Kidney (tissue), 22 donors: ENCODE measurements at places on chromosomes 12 and 14. TPM values are rescaled to one million over a fixed set of nuclear protein-coding genes. Genes with fewer than 3 reads are reported as not detected.

GRCh38 chr12:118635276-118635675 is 258.9 kb downstream of the SUDS3 start:
- H3K27ac ChIP-seq: no peak overlapping the region
- DNase-seq: no peak
- no peaks in the 10 kb centered on the region for H3K36me3 ChIP-seq

- H3K36me3 ChIP-seq: no peaks in the 10 kb centered on the region
- peaks cover 26% of the 10 kb centered on the region for H3K4me1 ChIP-seq
- no peak overlapping the region for H3K27ac ChIP-seq
- DNase-seq: no peak
- H3K4me3 ChIP-seq: no peak overlapping the region
- H3K27me3 ChIP-seq: no peaks in the 10 kb centered on the region
Measured at GRCh38 chr14:100299238-100299560, 7.0 kb downstream of the SLC25A29 start.

DNA sequence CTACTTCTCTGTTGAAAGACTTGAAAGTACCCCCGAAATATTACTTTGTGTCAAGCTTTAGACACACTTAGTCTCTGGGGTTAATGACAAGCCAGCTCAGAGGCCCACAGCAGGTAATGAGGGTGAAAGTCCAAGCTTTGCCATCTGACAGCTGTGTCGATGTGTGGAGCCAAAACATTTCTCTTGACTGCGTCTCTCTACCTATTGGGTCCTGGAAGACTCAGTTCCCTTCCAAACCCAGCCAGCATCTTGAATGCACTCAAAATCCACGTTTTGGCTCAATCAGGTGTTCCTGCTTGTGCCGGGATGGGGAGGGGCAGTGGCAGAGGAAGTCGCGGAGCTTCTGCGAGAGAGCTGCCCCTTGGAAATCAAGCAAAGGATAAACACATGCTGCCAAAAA is 3.2 kb downstream of the PLXNC1 start:
- H3K27me3 ChIP-seq: peaks cover 4% of the 10 kb centered on the region
- H3K4me1 ChIP-seq: peaks cover 2% of the 10 kb centered on the region
- H3K36me3 ChIP-seq: no peaks in the 10 kb centered on the region
- no peak overlapping the region for H3K4me3 ChIP-seq

DNA sequence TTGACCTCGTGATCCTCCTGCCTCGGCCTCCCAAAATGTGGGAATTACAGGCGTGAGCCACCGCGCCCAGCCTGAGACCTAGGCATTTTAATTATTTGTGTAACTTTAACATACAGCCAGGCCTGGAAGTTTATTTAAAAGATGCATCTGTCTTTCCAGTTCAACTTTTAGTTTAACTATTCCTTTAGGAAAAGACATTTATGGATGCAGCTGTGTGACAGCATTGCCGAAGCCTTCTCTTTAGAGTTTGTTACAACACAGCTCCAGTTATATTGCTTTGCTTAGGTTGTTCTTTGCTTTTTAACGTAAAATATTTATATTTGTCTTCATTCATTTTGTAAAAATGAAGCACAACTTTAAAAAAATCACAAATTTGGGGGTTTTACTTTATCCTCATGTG is 67.0 kb downstream of the DIP2B start:
- no peak for DNase-seq
- H3K36me3 ChIP-seq: no peaks in the 10 kb centered on the region
- peaks cover 31% of the 10 kb centered on the region for H3K4me1 ChIP-seq
- H3K27me3 ChIP-seq: no peaks in the 10 kb centered on the region
- no peak overlapping the region for H3K4me3 ChIP-seq

- no peak for DNase-seq
- no peaks in the 10 kb centered on the region for H3K4me1 ChIP-seq
- H3K4me3 ChIP-seq: no peak overlapping the region
Measured at GRCh38 chr14:95619785-95620417, 66.3 kb upstream of the TCL1B start.

GRCh38 chr12:132235116-132235820 is 91.0 kb downstream of the NOC4L start:
- H3K4me3 ChIP-seq: no peak overlapping the region
- peaks cover 2% of the 10 kb centered on the region for H3K4me1 ChIP-seq
- H3K27ac ChIP-seq: no peak overlapping the region

Gene CARMIL3
- total RNA-seq: 1.4 TPM

Gene MIPOL1
- 14.8 TPM for total RNA-seq

Gene ADCY6
- total RNA-seq: 66.9 TPM

Gene DTX3
- 34.5 TPM for total RNA-seq

Gene CACNA2D4
- 7.3 TPM for total RNA-seq
